HFF-Myc (cell line): ENCODE measurements at places on chromosomes 5 and 9.

- peak; percentile 92 for DNase-seq
Measured at GRCh38 chr5:32600054-32600622, 14.8 kb downstream of the SUB1 start.

DNA sequence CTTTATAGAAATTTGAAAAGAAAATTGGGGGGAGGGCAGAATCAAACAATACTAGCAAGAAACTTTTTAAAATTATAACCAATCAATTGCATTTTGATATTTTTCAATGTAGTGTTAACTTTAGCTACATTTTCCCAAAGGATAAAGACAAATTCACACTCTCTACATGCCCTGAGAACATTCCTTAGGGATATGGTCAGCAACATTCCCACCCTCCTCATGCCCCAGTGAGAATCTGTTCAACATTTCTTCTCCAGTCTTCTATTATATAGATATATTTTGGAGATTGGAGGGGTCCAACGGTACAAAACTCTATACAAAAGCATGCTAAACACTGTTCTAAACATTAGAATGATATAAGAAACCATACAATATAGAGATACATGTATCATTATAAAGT lies 11.6 kb upstream of the PRR16 start:
- no peak for DNase-seq

GRCh38 chr9:35225677-35226076 lies 63.9 kb downstream of the UNC13B start:
- DNase-seq: no peak

DNA sequence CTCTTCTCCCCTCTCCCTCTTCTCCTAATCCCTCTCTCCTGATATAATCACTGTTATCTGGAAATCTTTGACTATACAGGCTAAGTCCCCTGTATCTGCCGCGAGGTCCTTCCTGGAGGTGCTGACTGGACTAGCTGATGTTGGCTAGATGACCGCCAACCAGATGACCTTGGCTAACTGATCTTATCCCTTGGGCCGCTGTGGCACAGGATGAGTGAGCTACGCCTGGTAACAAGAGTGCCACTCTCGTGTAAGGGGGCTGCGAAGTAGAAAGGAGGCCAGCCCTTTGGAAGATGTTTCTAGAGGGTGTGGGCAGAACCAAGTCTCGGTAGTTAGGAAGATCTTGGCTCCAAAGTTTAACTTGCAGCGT lies 345 bp upstream of the PRRC1 start:
- DNase-seq: peak; percentile 14

GRCh38 chr5:114116981-114117380 lies 244.9 kb upstream of the KCNN2 start:
- DNase-seq: no peak

DNA sequence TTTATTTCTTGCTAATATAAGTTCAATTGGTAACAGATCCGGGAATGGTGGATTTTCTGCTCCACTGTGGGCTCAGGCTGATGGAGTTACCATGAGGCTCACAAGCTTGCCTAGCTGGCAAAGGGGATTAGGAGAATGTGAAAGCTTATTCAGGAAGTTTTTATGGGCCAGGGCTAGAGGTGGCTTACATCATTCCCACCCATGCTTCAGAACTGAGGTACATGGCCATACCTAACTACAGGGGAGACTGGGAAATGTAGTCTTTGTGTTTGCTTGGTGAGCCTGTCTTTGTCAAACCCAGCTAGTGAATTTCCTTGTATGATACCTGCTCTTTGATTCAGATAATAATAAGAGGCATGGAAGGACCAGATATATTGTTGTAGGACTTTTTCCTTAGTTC lies 105.9 kb upstream of the DHFR start:
- no peak for DNase-seq

GRCh38 chr9:70581214-70581954 lies 166.9 kb upstream of the KLF9 start:
- DNase-seq: no peak

GRCh38 chr5:176540956-176541337 lies 3.7 kb upstream of the RNF44 start:
- no peak for DNase-seq

DNA sequence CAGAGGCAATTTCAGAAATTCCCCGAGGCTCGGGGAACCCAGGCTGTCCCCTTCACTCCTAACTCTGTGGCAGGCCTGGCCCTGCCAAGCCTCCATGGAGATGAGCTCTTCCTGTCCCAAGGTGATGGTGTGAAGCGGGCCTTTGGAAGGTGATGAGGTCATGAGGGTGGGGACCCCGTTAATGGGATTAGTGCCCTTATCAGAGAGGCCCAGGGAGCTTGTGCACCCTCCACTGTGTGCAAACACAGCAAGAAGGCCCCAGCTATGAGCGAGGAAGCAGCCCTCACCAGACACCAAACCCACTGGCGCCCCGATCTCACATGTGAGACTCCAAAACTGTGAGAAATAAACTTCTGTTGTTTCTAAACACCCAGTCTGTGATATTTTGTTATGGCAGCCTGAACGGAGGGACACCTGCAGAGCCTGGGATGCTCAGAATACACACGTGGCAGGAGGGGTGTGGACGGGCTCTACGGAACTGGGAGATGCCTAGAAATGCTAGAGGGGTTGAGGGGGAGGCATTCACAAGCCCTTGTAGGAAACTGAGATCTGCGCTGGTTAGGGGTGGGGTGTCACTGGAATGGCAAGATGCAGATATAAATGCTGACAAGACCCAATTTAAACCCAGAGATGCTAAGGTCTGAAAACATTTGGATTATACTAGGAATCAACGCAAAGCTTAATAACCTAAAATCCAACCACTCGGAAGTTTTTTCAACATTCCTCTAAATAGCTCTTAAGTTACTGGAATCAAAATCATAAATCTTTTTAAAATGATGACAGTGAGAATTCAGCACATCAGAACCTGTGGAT lies 46.9 kb downstream of the ADAMTS2 start:
- DNase-seq: no peak

DNA sequence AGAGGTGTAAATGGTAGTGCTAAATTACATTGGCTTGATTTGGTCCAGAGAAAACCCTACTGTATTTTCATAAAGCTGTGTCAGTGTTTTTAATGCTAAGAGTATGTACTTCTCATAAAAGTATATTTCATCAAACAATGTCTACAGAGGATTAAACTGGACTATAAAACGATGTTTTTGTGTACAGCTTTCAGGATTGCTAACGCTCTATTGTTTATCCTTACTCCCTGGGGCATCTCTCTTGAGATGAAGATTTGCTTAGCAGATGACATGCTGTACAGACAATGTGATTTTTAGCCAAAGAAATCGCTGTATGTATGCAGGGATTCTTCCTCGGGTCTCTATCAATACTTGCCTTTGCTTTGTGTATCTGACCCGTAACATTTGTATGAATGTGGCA lies 216.0 kb downstream of the FBXL7 start:
- DNase-seq: no peak

DNA sequence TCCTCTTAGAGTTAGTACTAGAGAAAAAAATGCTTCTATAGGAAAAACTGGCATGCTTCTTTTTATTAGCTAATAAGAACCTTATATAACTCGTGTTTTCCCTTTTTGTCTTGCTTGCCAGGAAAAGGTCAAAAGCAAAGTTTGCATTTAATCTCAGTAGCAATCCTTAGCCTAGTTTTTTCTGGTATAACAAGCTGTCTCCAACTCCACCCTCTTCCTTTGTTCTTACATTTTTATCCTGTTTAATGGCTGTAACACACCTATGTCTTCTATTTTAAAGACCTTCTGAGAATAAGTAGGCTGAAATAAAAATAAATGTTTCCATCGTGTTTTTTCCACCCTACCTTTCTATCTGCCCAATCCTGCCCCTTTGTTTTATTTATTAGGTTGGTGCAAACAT lies 158.3 kb downstream of the SNCAIP start:
- DNase-seq: no peak

GRCh38 chr5:79612667-79613198 lies 492 bp downstream of the TENT2 start:
- no peak for DNase-seq

- no peak for DNase-seq
Measured at GRCh38 chr5:80747922-80748321, 93.1 kb upstream of the DHFR start.

DNA sequence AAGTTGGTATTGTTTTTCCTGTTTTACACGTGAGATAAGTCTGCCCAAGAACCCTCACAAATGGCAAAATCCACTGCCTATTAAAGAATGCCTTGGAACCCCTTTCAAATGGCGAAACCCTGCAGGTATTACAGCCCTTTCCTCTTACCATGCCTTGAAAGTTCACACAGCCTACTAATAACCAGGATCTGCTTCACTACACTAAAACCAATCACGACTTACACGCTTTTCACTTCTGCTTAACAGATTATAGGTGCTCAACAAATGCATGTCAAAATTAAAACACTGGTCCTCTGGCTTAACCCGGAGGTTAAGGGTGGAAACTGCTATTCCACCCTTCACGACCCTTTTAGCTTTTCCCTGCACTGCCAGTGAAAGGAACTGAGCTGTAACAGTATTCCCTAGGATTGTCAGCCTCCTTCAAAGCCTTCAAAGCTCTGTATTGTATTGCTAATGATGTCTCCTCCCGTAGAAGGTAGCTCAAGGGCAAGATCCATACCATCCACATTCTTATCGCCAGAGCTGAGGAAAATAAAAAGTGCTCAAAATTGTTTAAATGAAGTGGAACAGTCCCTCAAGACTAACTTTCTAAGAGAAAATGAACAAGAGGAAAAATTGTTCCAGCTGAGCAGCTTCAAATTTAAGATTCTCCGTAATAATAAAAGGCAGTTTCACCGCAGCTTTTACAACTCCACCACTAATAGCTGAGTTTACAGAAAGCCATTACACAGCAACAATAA lies 997 bp downstream of the AUH start:
- DNase-seq: no peak

GRCh38 chr5:125411744-125412560 lies 665.5 kb upstream of the ZNF608 start:
- peak; percentile 25 for DNase-seq

DNA sequence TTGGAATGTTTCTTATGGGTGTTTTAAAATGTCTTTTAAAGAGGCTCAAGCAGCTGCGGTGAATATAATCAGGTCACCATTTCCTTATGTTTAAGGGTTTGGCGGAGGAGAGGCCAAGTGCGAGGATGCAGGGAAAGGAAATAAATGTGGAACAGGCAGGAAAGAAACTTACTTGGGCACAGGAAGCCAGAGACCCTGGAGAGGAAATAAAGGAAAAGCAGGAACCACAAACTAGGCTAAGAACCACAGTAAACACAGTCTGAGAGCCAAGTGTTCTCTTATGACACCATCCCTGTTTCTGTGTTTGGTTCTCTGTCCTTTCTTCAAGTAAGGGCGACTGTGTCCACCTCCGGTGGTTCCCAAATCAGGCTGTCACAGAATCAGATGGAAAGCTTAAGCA lies 166.5 kb downstream of the C9orf152 start:
- no peak for DNase-seq

GRCh38 chr5:60546207-60546606 lies 153.8 kb downstream of the DEPDC1B start:
- DNase-seq: no peak

GRCh38 chr5:120471971-120472370 lies 7.9 kb downstream of the PRR16 start:
- DNase-seq: no peak

DNA sequence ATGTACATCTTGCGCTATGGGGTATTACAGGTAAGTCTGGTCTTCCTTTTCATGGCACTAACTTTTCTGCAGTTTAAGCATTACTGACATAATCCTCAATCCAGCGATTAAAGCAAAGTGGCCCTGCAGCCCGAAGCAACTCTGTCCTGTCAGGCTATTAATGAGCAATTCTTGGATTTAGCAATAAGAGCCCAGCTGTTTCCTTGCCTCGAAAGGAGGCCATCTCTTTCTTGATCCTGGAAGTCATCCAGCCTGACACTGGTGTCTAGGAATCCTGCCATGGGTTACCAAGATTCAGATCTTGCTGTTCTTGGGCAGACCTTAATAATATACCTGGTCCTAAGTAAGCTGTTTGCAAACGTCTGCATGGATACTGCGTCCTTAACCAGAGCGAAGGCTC lies 102.0 kb downstream of the RFK start:
- DNase-seq: no peak

- peak; percentile 52 for DNase-seq
Measured at GRCh38 chr9:34403554-34404380, 27.1 kb upstream of the MYORG start.

- no peak for DNase-seq
Measured at GRCh38 chr5:136516637-136517036, 151.3 kb upstream of the TRPC7 start.

- no peak for DNase-seq
Measured at GRCh38 chr9:88342246-88342645, 46.0 kb upstream of the SPIN1 start.

DNA sequence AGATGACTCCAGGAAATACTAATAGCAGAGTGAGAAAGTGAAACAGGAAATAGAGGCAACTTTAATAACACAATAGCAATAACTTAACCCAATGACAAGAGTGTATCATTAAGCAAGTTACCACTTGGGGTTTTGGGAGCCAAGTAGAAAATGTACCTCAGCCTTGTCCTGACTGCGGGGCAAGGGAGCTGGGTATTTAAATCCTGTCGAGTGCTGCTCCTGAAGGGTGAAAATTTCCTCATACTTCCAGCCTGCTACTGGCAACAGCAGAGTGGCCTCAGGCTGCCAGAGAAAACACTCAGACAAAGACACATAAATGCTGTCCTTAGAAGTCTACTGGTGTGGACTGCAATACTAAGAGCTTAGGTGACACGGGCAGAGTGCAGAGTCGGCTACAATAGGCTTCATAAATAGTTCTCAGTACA lies 112.5 kb upstream of the EMB start:
- no peak for DNase-seq

GRCh38 chr9:112558476-112558875 lies 71.8 kb downstream of the KIAA1958 start:
- DNase-seq: no peak

DNA sequence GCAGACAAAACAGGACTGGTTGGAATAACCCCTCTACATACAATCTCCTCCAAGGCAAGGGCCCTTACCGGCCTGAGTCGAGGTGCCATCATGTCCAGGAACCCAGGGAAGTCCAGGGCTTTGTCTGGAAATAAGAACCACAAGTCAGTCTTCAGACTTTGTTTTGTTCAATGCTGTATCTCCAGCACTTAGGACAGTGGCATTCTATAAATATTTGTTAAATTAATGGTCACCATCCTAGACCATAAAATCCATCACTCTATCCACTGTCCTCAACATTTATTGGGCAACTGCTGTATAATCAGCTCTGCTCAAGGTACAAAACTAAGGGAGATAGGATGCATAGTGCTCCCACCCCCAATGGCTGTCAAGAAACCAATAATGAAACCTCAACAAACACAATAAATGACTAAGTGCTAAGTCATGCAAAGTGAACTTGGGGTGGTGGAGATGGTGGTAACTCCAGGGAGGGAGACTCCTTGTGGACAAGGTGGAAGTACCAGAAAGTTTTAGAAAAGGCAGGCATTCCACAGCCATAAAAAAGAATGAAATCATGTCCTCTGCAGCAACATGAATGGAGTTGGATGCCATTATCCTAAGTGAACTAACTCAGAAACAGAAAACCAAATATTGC lies 5.0 kb downstream of the RELL2 start:
- no peak for DNase-seq

- no peak for DNase-seq
Measured at GRCh38 chr5:123119334-123119986, 30.4 kb downstream of the PRDM6 start.

GRCh38 chr9:36025746-36026145 lies 11.0 kb upstream of the RECK start:
- DNase-seq: no peak

- DNase-seq: no peak
Measured at GRCh38 chr5:125720348-125720685, 702.9 kb upstream of the GRAMD2B start.

GRCh38 chr5:58958701-58959100 lies 375.8 kb downstream of the RAB3C start:
- no peak for DNase-seq
